Activated CD4-positive, alpha-beta T cell treated with anti-CD3 and anti-CD28 coated beads, Interleukin-2, amount 50 U/mL, for 24 hours (primary cell): ENCODE measurements at places on chromosomes 6 and 20.

DNA sequence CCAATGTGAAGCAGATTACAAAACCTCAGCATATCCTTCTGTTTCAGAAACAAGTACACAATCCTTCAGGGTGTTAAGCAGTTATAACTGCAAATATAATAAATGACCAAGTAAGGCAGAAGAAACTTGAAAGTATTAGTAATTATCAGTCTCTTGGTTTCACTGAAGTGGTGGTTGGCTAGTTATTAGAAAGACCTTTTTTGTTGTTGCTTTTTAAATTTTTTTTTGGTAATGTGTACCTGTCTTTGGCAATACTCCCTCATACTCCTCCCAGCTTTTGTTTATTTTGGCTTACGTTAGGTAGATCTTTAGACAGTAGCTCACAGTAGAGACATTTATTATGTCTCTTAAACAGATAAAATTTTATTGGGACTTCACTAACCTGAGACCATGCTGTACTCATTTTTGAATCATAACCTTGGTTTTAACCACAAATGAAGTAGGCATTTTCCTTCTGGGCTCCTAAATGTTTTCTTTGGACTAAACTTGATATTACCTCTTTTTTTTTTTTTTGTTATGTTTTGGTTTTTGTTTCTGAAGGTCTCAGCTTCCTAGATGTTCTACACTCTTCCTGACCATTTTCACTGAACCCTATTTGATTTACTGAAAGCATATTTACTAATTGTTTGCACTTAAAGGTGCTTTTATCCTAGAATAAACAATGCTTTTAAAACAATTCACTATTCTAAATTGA lies 6.4 kb downstream of the CD2AP start:
- no peak for DNase-seq

DNA sequence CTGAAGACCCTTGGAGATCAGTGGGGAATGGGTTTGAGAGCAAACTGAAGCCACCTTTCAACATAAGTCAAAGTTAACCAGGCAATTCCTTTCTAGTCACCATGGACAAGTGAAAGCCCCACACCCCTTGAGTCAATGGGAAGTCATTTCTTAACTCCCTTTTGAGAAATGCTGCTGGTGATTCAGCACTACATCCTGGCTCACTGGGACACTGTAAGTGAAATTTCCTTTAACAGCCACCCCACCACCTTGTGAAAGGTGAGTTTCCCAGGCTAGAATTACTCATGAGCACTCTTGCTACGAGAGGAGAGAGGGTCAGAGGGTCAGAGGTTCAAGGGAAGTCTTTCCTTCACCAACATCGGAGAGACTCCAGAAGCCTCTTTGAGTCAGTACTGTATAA lies 93.3 kb upstream of the MARCKS start:
- DNase-seq: no peak

- DNase-seq: no peak
Observed at GRCh38 chr6:20306491-20306890, 94.2 kb upstream of the MBOAT1 start.

- DNase-seq: no peak
Observed at GRCh38 chr6:55953335-55953734, 77.9 kb upstream of the BMP5 start.

GRCh38 chr6:160992061-160992979 lies 751 bp downstream of the MAP3K4 start:
- DNase-seq: peak; percentile 29

- no peak for DNase-seq
Observed at GRCh38 chr6:56796196-56796532, 153.5 kb upstream of the DST start.

DNA sequence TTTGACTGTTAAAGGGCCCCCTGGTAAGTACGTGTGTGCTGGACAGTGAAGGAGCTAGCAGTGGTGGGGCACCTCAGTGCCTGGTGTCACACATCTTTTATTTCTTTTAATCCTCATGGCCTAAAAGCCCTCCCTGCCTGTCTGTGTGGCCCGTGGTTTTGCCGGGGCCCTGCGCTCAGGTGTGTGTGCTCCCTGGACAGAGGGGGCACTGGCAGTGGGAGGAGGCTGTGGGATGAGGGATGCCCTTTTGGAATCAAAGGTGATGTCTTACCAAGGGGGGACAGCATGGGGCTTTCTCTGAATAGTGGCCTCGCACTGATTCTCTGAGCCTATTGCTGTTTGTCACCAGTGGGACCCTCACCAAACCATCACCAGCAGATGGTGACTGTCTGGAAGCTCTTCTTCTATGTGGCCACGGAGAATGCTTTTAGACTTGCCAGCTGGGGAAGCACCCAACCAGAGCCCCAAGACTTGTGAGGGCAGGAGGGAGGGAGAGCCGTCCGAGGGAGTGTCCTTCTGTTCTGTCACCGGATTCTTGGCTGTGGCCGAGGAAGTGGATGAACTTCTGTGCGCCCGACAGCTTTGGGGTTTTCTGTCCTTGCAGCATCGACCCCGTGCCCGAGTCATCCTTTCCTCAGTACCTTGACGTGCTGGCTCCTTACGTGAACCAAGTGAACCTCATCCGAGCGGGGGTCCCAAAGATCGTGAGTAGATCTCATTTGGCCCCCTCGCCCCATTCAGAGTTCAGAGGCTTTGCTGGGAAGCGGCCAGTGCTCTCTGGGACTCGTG lies 18.1 kb downstream of the PNLDC1 start:
- no peak for DNase-seq

DNA sequence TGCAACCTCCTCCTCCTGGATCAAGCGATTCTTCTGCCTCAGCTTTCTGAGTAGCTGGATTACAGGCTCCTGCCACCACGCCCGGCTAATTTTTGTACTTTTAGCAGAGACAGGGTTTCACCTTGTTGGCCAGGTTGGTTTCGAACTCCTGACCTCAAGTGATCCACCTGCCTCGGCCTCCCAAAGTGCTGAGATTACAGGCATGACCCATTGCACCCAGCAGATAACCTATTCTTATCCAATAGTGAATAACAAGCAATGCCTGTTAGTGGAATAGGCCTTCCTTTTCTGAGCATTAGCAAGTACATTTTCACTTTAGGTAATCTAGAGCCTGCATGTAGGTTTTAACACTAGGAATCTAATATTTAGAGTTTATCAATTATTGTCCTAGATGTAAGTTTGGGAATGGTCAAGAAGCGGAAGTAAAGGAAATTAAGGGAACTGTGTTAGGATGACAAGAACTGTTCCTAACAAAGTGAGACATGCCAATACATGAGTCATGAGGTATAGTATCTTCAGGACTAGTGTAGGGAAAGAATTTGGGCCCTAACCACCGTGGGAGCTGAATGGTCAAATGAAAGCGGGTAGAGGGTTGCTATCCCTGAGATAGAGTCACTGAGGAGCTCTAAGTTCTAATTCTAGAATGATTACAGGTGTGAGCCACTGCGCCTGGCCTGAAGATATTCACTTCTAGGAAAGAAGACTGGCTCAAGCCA lies 15.0 kb downstream of the BLTP3A start:
- no peak for DNase-seq

DNA sequence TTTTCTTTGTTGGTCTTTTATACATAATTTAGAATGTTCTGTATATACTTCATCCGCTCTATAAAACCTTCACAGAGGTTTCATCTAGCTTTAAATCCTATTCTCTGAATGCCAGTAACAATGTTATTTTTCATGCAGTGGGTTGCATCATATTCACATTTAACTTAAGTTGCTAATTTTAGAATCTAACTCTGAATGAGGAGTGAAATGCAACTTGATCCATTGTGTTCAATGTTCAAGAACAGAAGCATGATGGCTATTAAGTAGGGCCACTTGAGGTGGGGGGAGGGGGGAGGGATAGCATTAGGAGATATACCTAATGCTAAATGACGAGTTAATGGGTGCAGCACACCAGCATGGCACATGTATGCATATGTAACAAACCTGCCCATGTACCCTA lies 224.5 kb downstream of the NKAIN2 start:
- no peak for DNase-seq

GRCh38 chr6:111628142-111628850 lies 22.6 kb upstream of the TRAF3IP2 start:
- no peak for DNase-seq

- no peak for DNase-seq
Observed at GRCh38 chr20:49674383-49675352, 39.0 kb downstream of the B4GALT5 start.

- DNase-seq: no peak
Observed at GRCh38 chr6:37559501-37559900, 59.8 kb upstream of the CCDC167 start.

- DNase-seq: no peak
Observed at GRCh38 chr6:44332585-44332984, 9.9 kb upstream of the SPATS1 start.

DNA sequence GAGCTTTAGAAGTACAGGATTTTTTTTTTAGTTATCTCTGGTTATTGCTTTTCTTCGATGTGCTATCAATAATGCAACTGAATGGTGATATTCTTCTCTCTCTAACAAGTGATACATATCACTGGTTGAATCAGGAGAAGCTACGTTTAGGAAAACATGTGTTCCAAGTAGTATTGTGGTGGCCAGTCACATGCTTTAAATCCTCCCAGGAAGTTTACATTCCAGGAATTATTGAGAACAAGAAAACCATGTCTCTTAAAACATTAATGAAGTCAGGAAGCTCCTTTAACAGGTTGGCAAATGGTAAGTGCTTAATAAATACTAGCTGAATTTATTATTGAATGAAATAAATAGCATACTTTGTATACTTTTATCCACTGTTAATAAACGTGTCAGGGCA lies 371.1 kb downstream of the BCKDHB start:
- DNase-seq: no peak

DNA sequence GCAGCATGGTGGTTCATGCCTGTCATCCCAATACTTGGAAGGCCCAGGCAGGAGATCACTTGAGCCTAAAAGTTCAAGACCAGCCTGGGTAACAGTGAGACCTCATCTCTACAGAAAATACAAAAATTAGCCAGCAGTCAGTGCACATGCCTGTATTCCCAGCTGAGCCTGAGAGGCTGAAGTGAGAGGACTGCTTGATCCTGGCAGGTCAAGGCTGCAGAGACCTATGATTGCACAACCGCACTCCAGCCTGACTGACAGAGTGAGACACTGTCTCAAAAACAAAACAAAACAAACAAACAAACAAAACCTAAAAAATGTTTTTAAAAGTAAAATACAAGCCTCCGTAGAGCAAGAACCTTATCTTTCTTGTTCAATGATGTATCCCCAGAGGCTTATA lies 6.0 kb downstream of the CEP85L start:
- no peak for DNase-seq

DNA sequence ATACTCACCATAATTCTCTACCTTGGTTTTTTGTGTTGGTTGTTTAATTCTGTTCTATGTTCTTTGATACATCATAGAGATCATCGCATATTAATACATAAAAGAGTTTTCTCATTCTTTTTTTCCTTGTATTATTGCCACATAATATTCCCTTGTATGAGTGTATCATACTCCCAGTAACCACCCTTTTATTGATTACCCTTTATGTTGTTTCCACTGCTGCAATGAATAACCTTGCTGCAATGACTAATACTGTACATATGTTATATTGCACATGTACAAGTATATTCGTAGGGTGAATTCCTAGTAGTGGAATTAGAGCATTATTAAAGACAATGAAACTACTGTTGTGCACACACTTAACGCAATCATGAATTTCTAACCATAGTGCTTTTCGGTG lies 9.1 kb upstream of the SF3B5 start:
- no peak for DNase-seq

GRCh38 chr6:73088138-73088813 lies 137.0 kb downstream of the KHDC1L start:
- no peak for DNase-seq

DNA sequence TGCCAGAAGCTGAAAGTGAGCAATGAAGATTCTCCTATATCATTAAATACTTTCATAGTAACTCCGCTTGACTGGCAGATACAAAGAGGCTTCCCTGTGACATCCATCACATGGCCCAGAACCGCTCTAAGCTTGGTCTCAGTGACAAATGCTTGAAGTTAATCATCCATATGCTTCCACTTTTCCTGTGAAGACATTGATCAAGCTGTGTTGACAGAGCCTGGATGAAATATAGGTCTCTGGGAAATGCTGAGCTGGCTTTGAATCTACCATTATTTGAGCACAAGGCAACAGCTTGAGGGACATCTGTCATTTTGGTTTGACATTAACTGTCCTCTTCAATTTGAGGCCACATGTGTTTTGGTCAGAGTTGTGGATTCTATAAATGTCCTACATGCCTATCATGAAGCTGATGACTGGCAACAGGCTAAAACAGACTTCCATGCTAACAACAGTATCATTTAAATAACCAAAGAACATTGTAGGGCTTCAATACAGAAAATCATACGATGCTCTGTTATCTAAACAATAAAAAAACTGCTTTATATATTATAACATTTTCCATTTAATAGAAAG lies 402.2 kb upstream of the IRAK1BP1 start:
- no peak for DNase-seq

GRCh38 chr20:19817017-19817416 lies 59.0 kb downstream of the RIN2 start:
- DNase-seq: no peak
